Cardiac muscle cell (in vitro differentiated cells and primary cell): ENCODE measurements at places on chromosomes 7 and 10.

- DNase-seq, result no peak
Observed at GRCh38 chr10:129964611-129965424, 744 bp upstream of the EBF3 start.

- DNase-seq, result no peak
Observed at GRCh38 chr7:151704960-151705635, 171.8 kb downstream of the PRKAG2 start.

DNA sequence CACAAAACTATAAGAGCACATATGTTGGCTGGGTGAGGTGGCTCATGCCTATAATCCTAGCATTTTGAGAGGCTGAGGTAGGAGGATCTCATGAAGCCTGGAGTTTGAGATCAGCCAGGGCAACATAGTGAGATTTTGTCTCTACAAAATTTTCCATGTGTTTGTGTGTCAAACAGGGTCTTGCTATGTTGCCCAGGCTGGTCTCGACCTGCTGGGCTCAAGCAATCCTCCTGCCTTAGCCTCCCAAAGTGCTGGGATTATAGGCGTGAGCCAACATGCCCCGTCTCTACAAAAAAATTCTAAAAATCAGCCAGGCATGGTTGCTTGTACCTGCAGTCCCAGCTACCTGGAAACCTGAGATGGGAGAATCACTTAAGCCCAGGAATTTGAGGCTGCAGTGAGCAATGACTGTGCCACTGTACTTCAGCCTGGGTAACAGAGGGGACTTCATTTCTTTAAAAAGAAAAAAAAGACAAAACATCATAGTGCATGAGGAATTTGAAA, 28.3 kb downstream of the FZD9 start:
- no peak for DNase-seq

DNA sequence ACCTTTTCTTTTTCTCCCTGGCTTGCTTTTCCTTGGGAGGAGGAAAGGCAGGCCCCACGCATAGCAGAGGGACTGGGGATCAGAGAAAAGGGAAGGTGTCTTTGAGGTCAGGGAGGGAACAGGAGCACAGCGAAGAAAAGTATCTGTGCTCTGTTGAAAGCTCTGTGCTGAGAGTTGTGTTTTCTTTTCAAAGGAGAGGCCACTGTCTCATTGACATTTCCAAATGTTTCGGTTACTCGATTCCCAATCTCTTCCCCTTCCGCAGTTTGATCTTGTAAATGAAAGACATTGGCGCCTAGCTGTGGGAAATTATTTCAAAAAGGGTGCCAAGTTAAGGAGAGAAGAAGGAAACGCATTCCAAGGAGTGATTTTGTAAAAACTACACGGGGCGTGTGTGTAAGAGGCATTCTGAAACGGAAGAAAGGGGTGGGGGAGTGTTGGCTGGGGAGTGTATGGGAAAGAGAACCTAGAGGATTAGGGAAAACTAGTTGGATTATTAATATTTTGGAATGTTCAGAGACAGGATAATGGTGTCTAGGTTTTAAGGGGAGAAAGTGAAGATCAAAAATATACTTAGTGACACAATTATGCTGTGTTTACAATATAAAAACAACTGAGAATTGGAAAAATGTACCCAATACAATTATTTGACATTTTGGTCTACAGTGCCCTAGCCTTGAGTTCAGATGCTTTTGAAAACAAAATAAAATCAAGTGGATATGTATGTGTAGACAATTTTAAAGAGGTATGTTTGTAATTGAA, 708 bp downstream of the KLHDC10 start:
- DNase-seq, result no peak

DNA sequence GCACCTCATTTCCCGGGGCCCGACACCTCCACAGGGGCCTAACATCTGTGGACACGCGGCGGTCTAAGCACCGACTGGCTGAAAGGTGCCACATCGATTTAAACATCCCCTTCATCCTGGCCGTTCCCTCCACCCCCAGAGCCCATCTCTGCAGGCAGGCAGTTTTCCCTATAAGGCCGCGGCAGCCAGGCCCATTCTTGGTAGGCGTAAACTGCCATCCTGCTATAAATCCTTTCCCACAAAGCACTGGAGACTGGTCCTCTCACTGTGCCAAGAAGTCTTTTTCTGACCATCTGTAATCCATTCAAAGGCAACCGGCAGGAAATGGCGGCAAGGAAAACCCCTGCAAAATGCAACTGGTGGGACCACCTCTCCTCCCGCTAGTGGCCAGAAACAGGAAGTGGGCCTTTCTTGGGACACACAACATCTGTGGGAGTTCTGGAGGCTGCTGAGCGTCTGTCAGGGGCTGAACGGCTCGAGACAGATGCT, 22.4 kb downstream of the ATXN7L1 start:
- no peak for DNase-seq

DNA sequence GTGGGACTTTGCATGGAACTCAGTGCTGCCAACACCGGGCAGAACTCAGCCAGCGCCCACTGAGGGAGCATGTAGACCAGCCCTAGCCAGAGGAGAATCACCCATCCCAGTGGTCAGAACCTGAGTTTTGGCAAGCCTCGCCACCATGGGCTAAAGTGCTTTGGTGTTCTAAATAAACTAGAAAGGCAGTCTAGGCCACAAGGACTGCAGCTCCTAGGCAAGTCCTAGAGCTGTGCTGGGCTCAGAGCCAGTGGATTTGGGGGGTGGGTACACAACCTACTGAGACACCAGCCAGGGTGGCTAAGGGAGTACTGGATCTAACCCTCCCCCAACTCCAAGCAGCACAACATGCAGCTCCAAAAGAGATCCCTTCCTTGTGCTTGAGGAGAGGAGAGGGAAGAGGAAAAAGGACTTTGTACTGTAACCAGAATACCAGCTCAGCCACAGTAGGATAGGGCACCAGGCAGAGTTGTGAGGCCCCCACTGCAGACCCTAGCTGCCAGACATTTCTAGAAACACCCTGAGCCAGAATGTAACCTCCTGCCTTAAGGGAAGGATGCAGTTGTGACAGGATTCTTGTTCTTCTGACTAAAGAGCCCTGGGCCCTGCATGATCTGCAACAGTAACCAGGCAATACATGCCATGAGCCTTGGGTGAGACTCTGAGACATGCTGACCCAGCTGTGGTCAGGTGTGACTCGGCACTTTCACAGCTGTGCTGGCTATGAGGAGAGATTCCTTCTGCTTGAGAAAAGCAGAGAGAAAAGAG, 24.4 kb downstream of the GSDME start:
- peak; percentile 55 for DNase-seq

DNA sequence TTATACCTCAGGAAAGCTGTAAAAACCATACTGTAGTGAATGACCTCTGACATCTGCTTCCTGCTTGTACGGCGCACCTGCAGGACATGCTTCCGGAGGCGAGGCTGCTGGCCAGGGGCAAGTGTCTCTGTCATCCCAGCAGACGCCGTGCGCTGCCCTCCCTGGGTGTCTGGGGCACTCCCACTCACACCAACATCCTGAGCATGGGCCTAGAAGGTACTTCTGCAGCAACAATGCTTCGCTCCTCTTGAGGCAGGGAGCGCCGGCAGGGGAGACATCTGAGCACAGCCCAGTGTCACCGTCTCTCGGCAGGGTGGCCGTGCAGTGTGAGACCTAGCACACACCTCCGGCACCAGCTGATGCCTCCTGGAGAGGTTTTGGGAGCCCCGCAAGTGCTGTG, 269.2 kb downstream of the MAD1L1 start:
- DNase-seq, result no peak

DNA sequence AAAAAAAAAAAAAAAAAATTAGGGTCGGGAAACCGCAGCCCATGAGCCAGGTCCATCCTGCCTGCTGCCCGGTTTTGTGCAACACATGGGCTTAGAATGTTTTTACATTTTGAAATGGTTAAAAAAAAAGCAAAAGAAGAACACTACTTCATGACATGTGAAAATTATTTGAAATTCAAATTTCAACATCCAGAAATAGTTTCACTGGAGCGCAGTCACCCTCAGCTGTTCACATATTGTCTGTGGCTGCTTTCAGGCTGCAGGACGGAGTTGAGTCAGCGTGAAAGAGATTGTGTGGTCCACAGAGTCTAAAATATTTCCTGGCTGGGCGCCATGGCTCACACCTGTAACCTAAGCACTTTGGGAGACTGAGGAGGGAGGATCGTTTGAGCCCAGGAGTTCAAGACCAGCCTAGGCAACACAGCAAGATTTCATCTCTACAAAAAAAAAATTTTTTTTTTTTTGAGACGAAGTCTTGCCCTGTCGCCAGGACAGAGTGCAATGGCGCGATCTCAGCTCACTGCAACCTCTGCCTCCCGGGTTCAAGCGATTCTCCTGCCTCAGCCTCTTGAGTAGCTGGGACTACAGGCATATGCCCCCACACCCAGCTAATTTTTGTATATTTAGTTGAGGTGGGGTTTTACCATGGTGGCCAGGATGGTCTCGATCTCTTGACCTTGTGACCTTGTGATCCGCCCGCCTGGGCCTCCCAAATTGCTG, 63.9 kb upstream of the ECHDC3 start:
- peak; percentile 53 for DNase-seq

GRCh38 chr10:86690231-86690630, 21.9 kb downstream of the LDB3 start:
- DNase-seq, result no peak

DNA sequence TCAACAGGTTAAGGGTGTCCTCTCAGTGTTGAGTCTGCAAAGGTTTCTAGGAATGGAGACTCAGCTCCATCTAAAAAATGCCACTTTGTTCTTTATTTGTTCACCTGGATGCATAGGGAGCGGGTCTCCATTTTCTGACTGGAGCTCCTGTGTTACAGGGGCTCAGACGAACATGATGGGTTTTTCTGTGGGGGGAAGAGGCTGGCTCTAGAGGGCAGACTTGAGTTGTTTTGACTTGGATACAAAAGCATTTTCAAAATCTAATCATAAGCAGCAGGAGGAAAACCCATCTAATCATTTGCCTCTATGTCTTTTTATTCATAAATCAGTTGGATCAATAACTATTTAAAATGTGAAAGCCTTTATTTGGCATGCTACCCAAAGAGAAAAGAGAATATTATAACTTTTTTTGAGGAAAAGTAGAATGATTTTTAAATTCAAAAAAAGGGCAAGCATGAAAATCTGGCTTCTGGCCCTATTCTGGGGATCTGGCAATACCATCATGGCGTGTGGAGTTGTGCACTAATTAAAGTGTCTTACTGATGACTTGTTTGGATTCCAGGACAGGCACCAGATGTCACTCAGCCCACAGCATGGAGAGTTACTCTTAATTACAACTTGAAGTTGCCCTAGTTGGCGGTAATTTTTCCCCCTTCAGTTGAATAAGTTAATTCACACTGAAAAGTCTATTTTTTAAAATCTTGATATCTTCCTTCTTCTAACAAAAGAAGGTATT, 594.9 kb downstream of the REEP3 start:
- peak; percentile 59 for DNase-seq

DNA sequence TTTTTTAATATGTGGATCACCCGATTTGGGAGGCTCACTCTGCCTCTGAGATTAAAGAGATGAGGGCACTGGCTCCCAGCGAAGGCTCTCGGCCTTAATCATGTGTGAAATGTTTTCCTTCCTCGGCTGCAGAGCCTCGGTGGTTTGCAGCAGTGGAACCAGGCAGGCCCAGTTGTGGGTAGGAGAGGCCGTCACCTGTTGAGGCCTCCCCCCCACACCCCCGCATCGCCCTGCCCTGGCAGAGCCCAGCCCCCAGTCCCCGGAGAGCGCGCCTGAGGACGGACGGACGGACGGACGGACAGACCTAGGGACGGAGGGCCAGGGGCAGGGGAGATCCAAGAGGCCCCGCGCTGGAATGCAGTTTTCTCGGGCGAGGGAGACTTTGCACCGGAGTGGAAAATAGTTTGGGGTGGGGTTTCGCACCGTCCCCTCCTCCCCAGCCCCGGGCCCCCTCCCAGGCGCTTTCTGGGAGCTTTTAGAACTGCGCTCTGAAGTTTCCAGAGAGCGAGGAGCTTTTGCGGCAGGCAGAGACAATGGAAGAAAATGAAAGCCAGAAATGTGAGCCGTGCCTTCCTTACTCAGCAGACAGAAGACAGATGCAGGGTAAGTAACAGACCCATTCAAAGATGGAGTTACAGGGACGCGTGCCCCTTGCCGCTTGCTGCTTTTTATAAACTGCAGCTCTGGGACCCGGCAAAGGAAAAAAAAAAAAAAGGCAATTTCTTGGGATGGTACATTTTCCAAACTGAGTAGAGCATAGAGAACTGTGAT, at the start of gene KIAA1217:
Gene KIAA1217, plus strand, starts transcription at position 478 of the 771 bp plus-strand sequence. Its CDS starts 56 bp downstream, at position 534.
- peak; percentile 55 for DNase-seq

- no peak for DNase-seq
Observed at GRCh38 chr7:46198701-46199100, 277.6 kb upstream of the IGFBP3 start.

- DNase-seq, result peak; percentile 40
Observed at GRCh38 chr7:121016966-121017365, 28.5 kb downstream of the CPED1 start.

- DNase-seq, result peak; percentile 62
Observed at GRCh38 chr7:112898432-112899290, 108.5 kb upstream of the TMEM168 start.

- no peak for DNase-seq
Observed at GRCh38 chr7:142553216-142553615, 196.1 kb upstream of the PRSS1 start.

DNA sequence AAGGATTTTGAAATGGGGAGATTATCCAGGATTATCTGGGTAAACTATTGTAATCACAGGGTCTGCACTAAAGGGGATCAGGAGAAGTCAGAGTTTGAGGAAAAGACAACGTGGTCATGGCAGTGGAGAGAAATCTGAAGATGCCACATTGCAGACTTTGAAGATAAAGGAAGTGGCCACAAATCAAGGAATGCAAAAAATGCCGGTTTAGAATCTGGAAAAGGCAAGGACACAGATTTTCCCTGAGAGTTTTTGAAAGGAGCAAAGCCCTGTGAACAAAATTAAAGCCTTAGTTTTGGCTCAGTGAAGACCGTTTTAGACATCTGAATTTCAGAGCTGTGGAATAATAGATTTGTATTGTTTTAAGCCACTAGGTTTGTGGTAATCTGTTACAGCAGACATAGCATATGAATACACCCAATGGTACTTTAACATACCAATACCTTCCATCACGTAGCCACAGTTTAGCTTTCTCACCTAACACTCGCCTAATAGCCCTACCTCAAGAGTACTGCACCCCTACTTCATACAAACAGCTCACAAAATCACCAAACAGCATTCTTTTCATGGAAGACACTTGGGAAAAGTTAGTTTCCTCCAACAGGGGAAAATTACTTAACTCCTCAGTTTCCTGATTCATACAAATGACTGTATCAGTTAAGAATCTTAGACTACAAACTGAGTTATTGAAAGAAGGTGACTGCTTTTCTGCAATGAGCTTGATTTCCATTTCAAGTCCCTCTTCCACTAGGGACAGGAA, 446.5 kb downstream of the INHBA start:
- DNase-seq, result peak; percentile 9

- no peak for DNase-seq
Observed at GRCh38 chr10:106573106-106573505, 591.4 kb downstream of the SORCS1 start.
